ENCODE measurements at places on chromosomes 6 and 20.

- no peak for DNase-seq
Observed at GRCh38 chr6:33057222-33058150, 16.0 kb downstream of the HLA-DPA1 start.

GRCh38 chr6:170080828-170081371 is 210.0 kb downstream of the DLL1 start:
- no peak for DNase-seq

DNA sequence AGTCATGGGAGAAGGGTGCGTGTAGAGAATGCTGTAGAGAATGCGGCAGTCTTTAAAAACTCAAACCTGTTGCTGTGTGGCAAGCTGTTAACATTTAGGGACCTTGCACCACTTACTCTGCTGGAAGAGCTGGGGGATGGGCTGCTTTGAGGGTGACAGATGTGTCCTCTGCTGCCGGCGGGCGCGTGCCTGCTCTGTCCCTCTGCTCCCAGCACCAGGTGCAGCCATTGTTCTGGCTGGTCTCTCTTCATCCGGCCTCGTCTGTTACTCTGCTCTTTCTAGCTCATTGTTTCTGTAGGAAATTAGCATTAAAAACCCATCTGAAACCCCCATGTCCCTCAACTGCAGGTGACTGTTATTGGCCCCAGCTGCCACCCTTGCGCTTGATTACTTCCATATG is 78.5 kb downstream of the CBFA2T2 start:
- no peak for DNase-seq

- no peak for DNase-seq
Observed at GRCh38 chr6:158509465-158509864, 50.4 kb upstream of the TMEM181 start.

DNA sequence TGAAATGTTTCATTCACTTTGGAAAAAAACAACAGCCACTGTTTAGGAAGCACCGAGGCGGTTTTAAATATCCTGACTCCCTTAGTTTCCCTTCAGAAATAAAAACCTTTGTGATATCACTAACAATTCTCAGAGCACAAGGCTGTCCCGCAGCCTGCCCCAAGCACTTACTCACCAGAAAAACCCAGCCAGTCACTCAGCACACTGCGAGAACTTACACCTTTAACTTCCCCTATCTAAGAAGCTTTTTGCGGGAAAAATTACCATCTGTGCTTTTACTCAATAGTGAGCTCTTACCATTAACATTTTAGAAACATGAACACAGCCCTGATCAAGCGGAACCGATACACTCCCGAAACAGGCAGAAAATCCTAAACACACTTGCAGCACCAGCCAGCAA is 9.3 kb downstream of the ZBTB46 start:
- DNase-seq = no peak

GRCh38 chr6:125307150-125307838 is 5.5 kb upstream of the HDDC2 start:
- no peak for DNase-seq

- no peak for DNase-seq
Observed at GRCh38 chr6:134065706-134066105, 13.3 kb upstream of the SLC2A12 start.

- no peak for DNase-seq
Observed at GRCh38 chr20:4545526-4545925, 176.2 kb upstream of the PRND start.

- DNase-seq = no peak
Observed at GRCh38 chr20:33657704-33658095, 4.4 kb upstream of the C20orf144 start.

- no peak for DNase-seq
Observed at GRCh38 chr6:4280031-4280430, 144.7 kb upstream of the ECI2 start.

DNA sequence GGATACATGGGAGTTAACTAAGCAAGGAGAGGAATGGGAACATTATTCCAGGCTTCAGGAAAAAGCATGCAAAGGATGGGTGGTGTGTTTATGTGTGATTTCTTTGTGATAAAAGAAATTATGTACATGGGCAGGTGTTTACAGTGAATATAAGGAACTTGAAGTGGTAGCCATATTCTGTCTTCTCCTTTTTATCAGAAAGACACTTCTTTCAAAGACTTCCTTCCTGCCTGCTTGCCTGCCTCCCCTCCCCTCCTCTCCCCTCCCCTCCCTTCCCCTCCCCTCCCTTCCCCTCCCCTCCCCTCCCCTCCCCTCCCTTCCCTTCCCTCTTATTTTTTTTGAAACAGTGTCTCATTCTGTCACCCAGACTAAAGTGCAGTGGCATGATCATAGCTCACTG is 14.4 kb downstream of the CYB5R4 start:
- no peak for DNase-seq

Data from pancreas (tissue), 10 donors.